HuH-7.5 (cell line): ENCODE measurements at places on chromosomes 2 and 18.

GRCh38 chr18:79713341-79713740 is 33.7 kb downstream of the CTDP1 start:
- no peak for DNase-seq

DNA sequence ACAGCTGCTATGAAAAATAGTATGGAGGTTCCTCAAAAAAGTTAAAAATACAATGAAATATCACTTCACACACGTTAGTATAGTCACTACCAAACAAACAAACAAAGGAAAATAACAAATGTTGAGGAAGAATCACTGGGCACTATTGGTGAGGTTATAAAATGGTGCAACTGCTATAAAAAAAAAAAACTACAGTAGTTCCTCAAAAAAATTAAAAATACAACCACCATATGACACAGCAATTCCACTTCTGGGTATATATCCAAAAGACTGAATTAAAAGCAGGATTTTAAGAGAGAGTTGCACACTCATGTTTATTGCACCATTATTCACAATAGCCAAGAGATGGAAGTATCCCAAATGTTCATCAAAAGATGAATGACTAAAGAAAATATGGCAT is 80.9 kb upstream of the POU3F3 start:
- no peak for DNase-seq

GRCh38 chr2:29698216-29698615 is 223.2 kb downstream of the ALK start:
- DNase-seq, result no peak

DNA sequence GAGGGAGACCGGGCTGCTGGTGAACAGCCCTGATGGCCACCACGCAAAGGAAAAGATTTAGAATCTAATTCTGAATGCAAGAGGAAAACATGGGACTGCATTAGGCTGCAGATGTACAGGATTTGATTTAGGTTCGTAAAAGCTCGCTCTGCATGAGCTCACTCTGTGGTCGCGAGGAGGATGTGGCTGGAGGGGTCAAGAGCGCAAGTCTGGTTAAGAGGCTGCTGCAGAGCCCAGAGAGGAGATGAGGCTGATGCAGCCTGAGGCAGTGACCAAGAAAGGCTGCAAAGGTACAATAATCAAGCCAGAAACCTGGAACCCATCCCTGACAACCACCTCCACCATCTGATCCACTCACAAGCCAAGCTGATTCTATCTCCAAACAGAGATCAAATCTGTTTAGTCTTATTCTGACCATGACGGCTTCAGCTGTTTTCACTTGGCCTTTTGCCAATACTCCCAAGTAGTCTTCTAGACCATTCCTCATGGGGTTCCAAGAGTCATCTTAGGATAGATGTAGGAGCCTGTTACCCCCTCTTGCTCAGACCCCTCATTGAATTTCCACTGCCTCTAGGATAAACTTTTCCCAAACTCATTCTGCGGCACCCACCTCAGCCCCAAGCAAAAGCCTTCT is 58.9 kb upstream of the ARL4C start:
- DNase-seq, result no peak

GRCh38 chr2:155662224-155662623 is 670.3 kb downstream of the NR4A2 start:
- no peak for DNase-seq

DNA sequence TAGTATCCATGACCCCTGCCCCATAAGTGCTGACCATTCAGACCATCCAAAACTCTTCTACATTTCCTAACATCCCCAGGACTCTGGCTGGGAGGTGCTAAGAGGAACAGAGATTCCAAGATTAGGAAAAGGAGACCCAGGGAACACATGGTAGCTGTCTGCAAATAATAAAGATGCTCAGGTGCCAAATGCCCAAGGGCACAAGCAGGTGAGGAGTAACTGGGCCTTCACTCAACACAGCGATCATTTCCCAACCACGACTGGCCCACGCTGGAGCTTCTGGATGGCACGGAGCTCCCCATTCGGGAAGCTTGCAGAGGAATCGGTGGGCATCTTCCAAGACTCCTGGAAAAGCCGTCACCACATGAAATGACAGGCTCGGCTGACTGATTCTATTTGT is 255.9 kb upstream of the SMIM21 start:
- DNase-seq, result no peak

- DNase-seq, result no peak
Observed at GRCh38 chr18:31398191-31398590, 21.6 kb downstream of the DSG4 start.

- no peak for DNase-seq
Observed at GRCh38 chr2:74155830-74156229, 8.1 kb upstream of the BOLA3 start.

DNA sequence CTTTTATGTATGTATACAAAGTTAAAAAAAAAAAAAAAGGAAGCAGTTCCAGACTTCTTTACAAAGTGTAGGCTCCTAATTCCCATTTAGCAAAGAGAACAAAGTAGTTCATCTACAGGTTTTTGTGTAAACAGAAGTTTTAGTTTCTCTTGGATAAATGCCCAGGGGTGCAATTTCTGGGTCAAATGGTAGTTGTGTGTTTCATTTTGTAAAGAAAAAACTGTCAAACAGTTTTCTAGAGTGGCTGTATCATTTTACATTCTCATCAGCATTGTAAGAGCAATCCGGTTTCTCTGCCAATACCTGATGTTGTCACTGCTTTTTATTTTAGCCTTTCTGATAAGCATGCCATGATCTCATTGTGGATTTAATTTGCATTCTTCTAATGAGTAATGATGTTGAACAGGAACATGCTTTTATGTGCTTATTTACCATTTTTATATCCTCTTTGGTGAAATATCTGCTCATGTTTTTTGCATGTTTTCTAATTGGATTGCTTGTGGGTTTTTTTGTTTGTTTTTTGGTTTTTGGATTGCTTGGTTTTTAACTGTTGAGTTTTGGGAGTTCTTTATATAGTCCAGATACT is 16.6 kb upstream of the PSME4 start:
- DNase-seq, result no peak

- no peak for DNase-seq
Observed at GRCh38 chr2:26245810-26246209, 1.1 kb downstream of the HADHB start.

GRCh38 chr2:72147303-72147971 is at the start of gene CYP26B1:
Gene CYP26B1, minus strand, starts transcription at chr2:72147862. Its CDS starts 28 bp downstream, at chr2:72147834.
- DNase-seq, result peak; percentile 85

DNA sequence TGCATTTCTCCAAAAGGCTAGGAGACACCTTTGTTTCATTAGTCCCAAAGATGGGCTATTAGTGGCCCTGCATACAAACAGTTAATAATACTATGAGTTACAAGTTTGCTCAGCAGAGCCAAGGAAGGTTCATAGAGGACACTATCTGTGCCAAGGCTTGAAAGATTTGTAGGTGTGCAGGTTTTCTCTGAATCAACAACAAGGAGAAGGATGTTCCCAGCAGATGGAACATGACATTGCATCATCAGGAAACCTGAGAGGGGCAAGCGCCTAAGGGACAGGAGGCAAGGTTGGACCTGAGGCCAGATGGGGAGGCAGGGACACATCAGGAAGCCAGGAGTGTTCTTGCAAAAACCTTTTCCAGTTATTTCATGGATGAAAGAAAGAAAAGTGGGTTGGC is 35.4 kb upstream of the STK17B start:
- no peak for DNase-seq

- no peak for DNase-seq
Observed at GRCh38 chr2:230697676-230698075, 15.0 kb upstream of the CAB39 start.

DNA sequence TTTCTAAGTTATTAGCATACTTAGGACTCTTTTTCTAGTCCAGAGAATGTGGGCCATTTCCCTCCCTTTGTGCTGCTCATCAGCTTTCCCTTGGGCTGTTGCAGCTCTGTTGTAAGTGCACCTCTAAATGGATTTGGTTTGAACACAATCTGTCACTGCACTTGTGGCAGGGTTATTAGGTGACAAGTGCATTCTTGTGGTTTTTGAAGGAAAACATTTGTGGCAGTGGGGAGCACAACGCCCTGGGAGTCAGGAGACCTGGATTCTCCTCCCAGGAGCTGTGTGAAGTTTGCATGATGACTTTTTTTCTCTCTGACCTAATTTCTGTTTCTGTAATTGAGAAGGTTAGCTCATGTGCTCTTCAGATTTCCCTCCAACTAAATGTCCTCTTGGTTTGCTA is 630.9 kb upstream of the FAM98A start:
- no peak for DNase-seq

DNA sequence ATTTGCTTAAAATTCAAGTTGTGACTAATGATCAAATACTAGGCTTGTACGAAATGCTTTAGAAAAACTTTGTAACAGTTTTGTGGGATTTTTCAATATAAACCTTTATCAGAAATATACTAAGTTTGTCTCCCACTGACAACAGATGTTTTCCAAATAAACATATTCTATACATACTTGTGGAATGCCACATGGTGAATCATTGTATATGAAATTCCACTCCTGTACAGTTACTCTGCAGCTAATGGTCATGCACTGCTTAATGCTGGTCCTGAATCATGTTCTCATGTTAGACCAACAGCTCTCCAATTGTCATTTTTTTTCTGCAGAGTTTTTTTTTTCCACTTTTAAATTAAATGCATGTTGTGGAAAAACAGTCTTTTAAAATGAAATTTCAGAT is 90.1 kb downstream of the DPP4 start:
- no peak for DNase-seq

DNA sequence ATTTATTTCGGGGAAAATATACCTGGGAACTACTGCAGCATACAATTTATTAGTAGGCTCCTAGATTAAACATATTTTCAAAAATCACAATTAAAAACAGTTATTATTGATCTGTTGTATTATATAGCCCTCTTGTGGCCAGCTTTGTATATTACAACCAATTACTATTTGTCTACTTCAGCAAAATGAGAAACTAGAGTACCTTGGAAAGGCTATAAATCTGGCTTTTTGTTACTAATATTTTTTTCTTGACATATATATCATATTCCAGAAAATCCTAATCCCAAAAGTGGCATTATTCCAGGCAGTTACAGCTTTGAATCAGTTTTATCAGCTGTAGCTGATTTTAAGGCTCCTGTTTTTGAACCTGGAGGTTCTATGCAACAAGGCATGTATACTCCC is 101.2 kb downstream of the UBR3 start:
- no peak for DNase-seq

DNA sequence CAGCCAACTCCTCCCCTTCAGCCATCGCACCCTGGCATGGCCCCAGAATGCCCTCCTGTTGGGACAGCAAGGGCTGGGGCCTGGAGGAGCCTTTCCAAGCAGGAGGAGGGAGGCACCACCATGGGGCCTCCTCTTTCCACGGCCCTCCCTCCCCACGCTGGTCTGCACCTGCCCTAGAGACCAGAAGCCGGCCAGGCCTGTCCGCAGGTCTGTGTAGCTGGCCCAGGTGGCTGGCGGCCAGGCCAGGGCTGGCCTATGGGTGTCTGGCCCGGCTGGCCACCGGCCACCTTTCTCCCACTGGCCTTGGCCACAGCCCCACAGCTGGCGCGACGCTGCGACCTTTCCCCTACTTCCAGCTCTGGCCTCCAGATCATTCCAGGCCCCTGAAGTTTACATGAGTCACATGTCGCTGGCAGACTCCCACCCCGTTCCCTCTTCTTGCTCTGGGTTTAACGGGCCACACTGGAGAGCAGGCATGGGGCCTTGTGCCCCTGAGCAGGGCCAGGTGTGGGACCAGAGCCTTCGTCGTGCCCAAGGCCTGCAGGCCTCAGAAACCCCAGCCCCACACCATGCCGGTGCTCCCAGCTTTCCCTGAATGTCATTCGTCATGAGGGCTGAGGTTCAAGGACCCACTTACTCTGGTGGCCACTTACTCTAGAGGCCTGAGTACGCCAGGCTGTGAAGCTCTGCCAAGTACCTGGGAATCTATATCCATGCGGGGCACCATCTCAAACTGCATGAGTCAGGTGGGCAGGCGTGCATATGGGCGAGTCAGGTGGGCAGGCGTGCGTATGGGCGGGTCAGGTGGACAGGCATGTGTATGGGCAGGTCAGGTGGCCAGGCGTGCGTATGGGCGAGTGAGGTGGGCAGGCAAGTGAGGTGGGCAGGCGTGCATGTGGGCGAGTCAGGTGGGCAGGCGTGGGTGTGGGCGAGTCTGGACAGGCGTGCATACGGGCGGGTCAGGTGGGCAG is 33.3 kb upstream of the KLF11 start:
- DNase-seq, result no peak

- no peak for DNase-seq
Observed at GRCh38 chr2:75099521-75099922, 99.8 kb downstream of the TACR1 start.

DNA sequence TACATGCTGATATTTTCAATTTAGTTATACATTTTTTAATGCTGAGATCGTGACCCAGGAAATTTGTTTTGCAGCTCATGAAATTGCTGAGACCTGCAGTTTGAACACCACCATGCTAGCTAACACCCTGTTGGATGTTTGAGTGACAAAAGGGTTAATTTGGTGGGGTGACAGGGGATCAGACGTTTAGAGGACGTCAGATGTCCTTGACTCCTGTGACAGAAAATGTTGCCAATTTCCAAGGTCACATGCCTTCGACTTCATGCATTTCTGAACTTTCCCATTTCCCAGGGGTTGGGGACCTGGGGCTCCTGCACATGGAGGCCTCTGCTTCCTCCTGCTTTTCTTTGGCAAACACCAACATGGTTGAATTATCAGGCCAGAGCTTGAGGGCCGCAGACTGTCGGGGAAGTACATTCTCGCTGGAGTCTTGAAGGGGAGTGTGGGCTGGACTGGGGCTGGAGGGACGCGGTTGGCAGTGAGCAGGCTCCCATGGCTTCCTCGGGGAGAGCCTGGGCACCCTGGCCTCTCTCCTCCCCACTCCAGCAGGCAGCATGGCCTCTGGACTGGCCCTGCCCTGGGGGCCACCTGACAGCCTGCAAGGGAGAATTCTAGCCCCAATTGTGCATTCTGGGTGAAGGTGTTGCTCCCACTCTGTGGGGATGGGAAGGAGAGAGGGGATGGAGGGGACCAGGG is 73.1 kb downstream of the CTIF start:
- DNase-seq, result no peak

DNA sequence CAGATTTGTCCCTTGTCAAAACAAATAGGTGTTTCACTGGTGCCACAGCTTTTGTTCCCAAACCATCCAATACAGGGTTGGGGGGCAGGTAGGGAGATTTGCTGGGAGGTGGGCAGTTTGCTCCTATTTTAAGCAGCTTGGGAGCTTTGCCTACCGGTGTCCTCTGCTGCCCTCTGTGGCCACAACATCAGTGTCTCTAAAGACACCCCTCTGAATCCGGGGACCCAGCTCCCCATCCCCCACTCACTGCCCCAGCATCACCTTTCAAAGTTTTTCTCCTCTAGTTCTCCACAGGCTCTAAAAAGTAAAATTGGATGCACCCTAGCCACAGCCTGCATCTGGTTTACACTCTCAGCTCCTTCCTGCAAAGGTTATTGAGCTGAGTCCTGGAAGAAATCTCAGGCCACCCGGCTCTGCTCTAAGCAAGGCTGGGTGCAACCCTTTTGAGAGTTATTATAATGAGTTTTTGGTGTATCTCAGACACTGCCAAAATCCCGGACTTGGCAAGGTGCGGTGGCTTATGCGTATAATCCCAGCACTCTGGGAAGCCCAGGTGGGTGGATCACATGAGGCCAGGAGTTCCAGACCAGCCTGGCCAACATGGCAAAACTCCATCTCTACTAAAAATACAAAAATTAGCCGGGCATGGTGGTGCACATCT is 2.9 kb upstream of the EPAS1 start:
- peak; percentile 52 for DNase-seq

GRCh38 chr2:150136893-150137292 is 350.6 kb downstream of the RND3 start:
- no peak for DNase-seq

- DNase-seq, result peak; percentile 25
Observed at GRCh38 chr18:57561728-57562423, 24.6 kb downstream of the FECH start.
